Activated naive CD8-positive, alpha-beta T cell treated with anti-CD3 and anti-CD28 coated beads for 36 hours (primary cell): ENCODE measurements at places on chromosomes 7 and 10. TPM values are rescaled to one million over a fixed set of nuclear protein-coding genes. Genes with fewer than 3 reads are reported as not detected.

- H3K4me3 ChIP-seq, result no peak overlapping the region
- no peaks in the 10 kb centered on the region for H3K27me3 ChIP-seq
- no peak overlapping the region for H3K27ac ChIP-seq
- H3K36me3 ChIP-seq, result no peaks in the 10 kb centered on the region
These were observed 42.7 kb downstream of the TMEM26 start for GRCh38 chr10:61410353-61411070.

GRCh38 chr7:96416116-96416515 is 94.2 kb upstream of the SLC25A13 start:
- H3K36me3 ChIP-seq, result no peaks in the 10 kb centered on the region
- H3K27ac ChIP-seq, result no peak overlapping the region
- no peak overlapping the region for H3K4me3 ChIP-seq
- no peak for DNase-seq

DNA sequence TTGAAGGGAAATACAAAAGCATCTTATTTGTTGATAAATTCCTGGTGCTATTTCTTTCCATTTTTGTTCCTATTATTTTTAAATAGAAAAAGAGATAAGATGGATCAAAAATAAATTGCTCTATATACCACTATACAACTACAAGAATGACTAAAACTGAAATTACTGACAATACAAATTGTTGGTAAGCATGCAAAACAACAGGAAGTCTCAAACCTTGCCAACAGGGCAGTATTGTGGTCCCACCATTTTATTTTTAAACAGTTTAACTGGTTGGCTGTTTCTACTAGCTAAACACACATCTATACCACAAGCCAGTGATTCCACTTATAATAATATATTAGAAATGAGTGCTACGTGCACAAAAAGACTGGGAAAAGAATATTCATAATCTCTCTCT is 213.0 kb downstream of the JAZF1 start:
- H3K27ac ChIP-seq, result no peak overlapping the region
- H3K4me1 ChIP-seq, result peaks cover 7% of the 10 kb centered on the region
- no peak for DNase-seq
- H3K27me3 ChIP-seq, result no peaks in the 10 kb centered on the region
- H3K4me3 ChIP-seq, result no peak overlapping the region

DNA sequence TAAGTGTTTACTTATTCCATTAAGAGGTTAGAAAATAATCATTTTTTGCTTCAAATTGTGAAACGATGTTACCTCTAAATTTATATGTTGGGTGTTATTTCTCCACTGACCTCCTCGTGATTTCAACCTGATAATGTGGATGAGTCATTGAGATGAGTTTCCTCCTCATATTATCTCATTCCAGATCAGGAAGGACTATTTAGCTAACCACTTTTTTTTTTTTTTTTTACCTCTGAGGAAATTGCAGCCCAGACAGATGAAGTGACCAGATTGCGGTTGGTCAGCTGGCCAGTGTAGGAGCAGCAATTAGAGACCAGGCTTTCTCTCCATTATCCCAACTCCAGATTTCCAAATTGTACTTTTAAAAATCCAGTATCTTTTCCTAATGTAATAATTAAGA is 248.7 kb downstream of the FZD1 start:
- no peak for DNase-seq
- H3K36me3 ChIP-seq, result no peaks in the 10 kb centered on the region
- H3K27me3 ChIP-seq, result no peaks in the 10 kb centered on the region
- no peaks in the 10 kb centered on the region for H3K4me1 ChIP-seq

DNA sequence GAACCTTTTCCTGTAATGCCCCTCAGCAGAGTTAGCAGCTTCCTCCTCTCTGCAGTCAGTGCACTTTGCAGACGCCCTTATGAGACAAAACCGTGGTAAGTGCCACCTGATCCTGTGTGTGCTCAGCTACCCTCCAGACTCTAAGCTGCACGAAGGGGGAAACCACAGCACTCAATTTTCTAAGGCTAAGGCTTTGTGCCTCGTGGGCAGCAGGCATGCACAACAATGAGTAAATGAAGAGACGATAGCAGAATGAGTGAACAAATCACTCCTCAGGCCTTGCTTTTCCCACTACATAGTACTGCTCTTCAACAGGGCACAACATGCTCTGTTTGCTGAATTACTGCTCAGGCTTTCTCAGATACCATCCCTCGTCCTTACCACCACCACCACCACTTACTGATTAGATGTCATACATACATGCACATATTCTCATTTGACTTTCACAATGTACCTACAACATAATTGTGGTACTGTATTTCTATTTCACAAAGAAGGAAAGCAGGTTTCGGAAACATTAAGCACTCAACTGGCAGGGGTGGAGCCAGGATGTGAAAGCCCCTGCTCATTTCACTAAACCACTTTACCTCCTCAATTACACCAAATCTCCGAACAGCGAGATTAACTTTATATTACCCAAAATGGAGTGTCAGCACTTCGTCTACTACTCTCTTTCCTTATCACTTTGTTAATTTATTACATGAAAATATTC is 85.4 kb downstream of the ICA1 start:
- peak overlapping the region; percentile 73 for H3K4me3 ChIP-seq
- peaks cover 4% of the 10 kb centered on the region for H3K36me3 ChIP-seq
- H3K27me3 ChIP-seq, result no peaks in the 10 kb centered on the region
- DNase-seq, result peak; percentile 62
- peaks cover 41% of the 10 kb centered on the region for H3K4me1 ChIP-seq

DNA sequence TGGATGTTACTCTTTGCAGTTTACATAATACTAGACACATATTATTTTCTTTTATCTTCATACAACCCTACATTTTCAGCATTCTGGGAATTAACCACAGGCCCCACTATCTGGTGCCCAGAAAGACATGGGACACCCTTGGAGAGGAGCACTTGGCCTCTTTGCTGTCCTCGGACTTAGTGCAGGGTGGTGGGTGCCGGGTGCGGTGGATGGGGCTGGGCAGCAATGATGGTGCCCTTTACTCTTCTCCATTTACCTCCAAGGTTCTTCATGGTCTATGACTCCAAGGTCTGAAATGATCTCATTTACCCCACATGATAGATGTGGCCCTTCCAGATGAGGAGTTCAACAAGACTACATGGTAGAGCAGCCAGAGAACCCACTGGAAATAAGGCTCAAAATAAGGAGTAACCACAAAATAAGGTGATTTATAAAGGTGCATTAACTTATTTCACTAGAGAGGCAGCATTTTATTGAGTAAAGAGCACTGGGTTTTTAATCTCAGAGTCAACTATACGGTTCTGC is 56.2 kb upstream of the IGFBP3 start:
- peaks cover 28% of the 10 kb centered on the region for H3K36me3 ChIP-seq
- H3K4me1 ChIP-seq, result peaks cover 17% of the 10 kb centered on the region
- DNase-seq, result no peak
- no peak overlapping the region for H3K4me3 ChIP-seq

- no peak for DNase-seq
- H3K27ac ChIP-seq, result no peak overlapping the region
These were observed 8.6 kb upstream of the MNX1 start for GRCh38 chr7:157018997-157019608.

DNA sequence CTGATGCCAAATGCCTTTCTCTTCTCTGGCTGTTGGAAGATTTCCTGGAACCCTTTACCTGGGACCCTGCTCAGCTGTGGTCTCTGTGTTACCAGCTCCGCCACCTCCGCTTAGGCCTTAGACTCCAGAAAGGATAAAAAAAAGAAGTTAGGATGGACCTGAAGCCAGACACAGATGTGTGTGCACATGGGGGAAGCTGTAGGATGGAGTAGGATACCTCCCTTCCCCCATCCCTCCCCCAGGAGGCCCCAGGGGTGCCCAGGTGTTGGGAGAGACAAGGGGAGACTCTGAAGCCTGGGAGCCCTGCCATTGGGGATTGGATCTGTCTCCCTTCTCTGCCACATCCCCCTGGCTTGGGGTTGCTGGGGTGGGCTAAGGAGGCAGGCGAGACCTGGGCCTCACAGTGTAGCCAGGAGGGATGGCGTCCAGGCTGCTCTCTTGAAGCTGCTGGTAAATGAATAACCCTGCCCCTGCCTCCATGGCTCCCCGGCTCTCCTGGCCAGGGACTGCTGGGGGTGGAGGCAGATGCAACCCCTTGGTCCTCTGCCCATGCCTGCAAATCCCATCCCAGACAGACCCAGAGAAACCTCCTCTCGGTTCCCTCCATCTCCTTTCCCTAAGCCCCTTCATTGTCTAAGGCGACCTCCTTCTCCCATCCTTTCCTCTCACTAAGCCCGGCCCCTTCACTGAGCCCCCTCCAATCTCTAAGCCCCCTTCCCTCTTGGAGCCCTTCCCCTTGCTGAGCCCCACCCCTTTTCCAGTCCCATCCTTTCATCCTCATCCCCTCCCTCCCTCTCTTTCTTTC is 8.0 kb downstream of the CLDN3 start:
- H3K27ac ChIP-seq, result no peak overlapping the region
- H3K36me3 ChIP-seq, result no peaks in the 10 kb centered on the region
- peaks cover 4% of the 10 kb centered on the region for H3K27me3 ChIP-seq
- H3K4me1 ChIP-seq, result no peaks in the 10 kb centered on the region

DNA sequence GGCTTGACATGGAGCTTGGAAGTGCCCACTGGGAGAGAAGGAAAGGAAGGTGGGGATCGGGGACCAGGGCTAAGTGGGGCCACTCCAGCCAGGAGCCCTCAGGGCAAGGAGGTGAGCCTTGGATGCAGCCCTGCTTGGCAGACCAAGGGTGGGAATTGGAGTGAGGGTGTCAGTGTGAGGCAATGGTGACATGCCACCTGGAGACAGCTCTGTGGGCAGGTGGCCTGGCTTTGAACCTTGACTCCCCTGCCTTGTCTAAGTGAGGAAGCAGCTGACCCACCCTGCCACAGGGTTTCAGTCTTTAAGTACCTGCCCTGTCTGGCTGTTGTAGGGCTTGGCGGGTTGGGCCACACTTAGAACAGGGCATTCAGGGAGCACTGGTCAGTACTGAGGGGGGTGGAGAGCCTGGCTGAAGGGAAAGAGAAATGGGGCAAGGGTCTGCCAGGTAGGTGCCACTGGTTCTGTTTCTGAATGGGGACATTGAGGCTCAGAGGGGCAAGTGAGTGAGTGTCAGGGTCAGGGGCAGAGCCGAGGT is 4.8 kb downstream of the RAMP3 start:
- H3K4me3 ChIP-seq, result no peak overlapping the region
- H3K27me3 ChIP-seq, result peaks cover 15% of the 10 kb centered on the region
- H3K36me3 ChIP-seq, result no peaks in the 10 kb centered on the region
- peaks cover 2% of the 10 kb centered on the region for H3K4me1 ChIP-seq

GRCh38 chr10:31930023-31930751 is 1.6 kb upstream of the ARHGAP12 start:
- H3K4me3 ChIP-seq, result peak overlapping the region; percentile 83
- peak overlapping the region; percentile 68 for H3K27ac ChIP-seq
- peak; percentile 17 for DNase-seq
- no peaks in the 10 kb centered on the region for H3K27me3 ChIP-seq
- H3K4me1 ChIP-seq, result peaks cover 32% of the 10 kb centered on the region
- no peaks in the 10 kb centered on the region for H3K36me3 ChIP-seq

DNA sequence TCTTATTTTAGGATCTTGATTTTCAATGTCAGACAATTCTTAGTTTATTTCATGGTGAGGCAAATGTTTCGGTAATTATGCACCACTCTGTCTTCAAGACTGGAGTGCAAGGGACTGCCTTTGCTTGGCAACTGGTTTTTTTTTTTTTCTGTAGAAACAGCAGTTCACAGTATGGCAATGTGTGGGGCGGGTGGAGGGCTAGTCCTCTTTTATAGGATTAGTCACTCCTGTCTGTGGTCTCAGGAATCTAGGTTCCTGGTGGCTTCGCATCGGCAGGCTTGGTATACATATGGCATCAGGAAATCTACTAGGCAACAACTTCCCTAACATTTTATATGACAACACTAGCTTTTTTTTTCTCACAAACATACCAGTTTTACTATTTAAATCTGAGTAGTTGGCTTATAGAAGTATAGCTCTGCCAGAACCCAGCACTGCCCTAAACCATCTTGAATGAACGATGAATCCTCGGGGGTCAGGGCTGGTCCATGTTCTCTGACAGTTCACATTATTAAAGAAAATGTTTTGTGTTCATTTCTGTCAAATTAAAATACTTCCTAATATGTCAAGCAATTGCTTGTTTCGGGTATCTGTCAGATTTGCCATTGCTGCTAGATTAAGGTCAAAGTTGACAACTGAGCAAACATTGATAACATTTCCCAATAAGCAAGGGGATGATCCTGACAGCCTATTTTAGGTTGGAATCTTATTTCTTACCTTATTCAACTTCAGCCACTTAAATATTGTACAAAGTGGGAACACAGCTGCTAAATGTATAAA is 289.7 kb upstream of the VSTM2A start:
- no peaks in the 10 kb centered on the region for H3K4me1 ChIP-seq
- no peak for DNase-seq
- H3K27me3 ChIP-seq, result no peaks in the 10 kb centered on the region
- no peak overlapping the region for H3K27ac ChIP-seq
- no peak overlapping the region for H3K4me3 ChIP-seq

GRCh38 chr7:28768577-28769147 is 189.5 kb downstream of the TRIL start:
- H3K27me3 ChIP-seq, result peaks cover 9% of the 10 kb centered on the region
- no peaks in the 10 kb centered on the region for H3K4me1 ChIP-seq
- H3K27ac ChIP-seq, result no peak overlapping the region
- no peaks in the 10 kb centered on the region for H3K36me3 ChIP-seq

GRCh38 chr10:132482090-132482800 is 55.3 kb upstream of the INPP5A start:
- H3K4me3 ChIP-seq, result no peak overlapping the region
- H3K27me3 ChIP-seq, result no peaks in the 10 kb centered on the region
- H3K4me1 ChIP-seq, result no peaks in the 10 kb centered on the region
- H3K36me3 ChIP-seq, result no peaks in the 10 kb centered on the region

GRCh38 chr10:87579563-87579962 is 74.9 kb downstream of the MINPP1 start:
- H3K27ac ChIP-seq, result no peak overlapping the region
- DNase-seq, result no peak
- no peak overlapping the region for H3K4me3 ChIP-seq
- no peaks in the 10 kb centered on the region for H3K36me3 ChIP-seq
- no peaks in the 10 kb centered on the region for H3K4me1 ChIP-seq

DNA sequence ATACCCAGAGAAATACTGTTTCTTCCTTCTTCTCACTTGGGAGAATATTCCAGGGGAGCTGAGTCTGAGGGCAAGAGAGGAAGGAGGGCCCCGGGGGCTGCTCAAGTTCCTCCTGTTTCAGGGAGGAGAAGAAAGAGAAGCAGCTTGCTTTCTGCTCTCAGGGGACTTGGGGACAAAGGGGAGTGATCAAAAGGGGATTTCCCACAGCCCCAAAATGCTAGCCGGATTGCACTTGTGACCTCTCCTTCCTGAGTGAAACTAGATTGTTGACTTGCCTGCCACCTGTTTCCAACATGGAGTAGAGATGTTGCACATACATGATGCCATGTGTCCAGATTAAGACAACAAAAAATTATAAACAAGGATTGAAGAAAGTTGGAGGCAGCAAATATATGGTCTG is 28.7 kb upstream of the PDCD4 start:
- peak overlapping the region; percentile 52 for H3K4me3 ChIP-seq
- no peaks in the 10 kb centered on the region for H3K27me3 ChIP-seq
- H3K4me1 ChIP-seq, result peaks cover 47% of the 10 kb centered on the region
- H3K27ac ChIP-seq, result peak overlapping the region; percentile 85

- DNase-seq, result no peak
- H3K27me3 ChIP-seq, result no peaks in the 10 kb centered on the region
- no peak overlapping the region for H3K27ac ChIP-seq
- H3K36me3 ChIP-seq, result no peaks in the 10 kb centered on the region
- peaks cover 17% of the 10 kb centered on the region for H3K4me1 ChIP-seq
- no peak overlapping the region for H3K4me3 ChIP-seq
These were observed 178.4 kb downstream of the ARHGAP12 start for GRCh38 chr10:31749981-31750840.

MUC3A gene
- not detected for total RNA-seq

HOXA11 gene
- total RNA-seq, result 0.10 TPM

ANKRD2 gene
- total RNA-seq, result not detected

HGF gene
- not detected for total RNA-seq

KIF5B gene
- total RNA-seq, result 73.7 TPM

ZNF511 gene
- 73.4 TPM for total RNA-seq
